ENCODE measurements at places on chromosomes 3 and 15.

DNA sequence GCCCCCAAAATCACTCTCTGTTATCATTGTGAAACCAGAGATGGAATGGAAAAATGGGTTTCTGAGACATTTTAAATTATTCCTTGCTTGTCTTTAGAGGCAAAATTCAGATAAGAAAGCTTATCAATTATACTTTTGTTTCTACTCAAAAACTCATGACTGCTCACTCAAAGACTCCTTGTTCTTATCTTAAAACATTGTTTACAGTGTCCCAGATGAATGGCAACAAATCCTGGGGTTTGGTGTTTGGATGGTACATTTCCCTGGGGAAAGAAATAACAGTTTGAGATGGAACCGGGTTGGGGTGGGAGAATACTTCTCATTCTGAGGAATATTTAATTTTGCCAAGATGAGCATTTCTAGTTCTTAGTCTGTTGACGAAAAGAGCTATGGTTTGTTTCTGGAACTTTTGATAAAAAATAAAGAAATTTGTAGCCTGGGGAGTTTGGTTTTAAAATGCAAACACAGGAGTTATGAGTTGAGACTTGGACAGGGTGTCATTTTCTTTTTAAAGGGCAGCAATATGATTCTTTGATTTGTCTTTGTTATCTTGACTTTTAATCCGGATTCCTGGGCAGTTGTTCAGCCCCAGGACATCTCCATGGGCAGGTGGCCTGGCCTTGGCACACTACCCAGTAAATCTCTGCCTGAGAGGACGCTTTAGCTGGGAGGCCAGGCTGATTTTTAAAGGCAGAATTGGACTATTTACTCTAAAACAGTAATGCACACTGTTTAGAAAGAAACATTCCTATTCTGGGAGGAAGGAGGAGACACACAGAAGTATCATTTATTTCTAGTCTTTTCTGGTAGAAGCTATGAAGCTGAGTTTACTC lies 32.4 kb downstream of the BTD start:
- DNase-seq, result no peak

GRCh38 chr3:12242772-12243171 lies 46.1 kb upstream of the PPARG start:
- no peak for DNase-seq

DNA sequence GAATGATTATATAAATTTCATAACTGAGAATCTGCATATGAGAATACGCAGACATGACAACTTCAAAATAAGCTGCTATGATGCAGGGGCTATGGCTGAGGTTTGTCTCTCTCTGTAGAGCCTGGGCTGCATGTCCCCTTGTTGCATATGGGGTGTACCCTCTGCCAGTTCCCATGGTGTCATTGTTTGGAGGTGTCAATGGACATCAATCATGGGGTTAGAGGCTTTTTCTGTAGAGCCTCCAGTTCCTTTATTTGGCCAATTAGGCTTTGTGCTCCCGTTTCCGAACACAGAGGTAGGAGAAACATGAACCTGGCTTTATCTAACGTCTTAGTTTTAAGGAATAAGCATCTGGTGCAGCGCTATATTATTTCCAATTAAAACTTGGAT lies 77.3 kb upstream of the RARB start:
- DNase-seq, result no peak

GRCh38 chr3:28667646-28668621 lies 319.3 kb upstream of the AZI2 start:
- DNase-seq, result peak; percentile 66

DNA sequence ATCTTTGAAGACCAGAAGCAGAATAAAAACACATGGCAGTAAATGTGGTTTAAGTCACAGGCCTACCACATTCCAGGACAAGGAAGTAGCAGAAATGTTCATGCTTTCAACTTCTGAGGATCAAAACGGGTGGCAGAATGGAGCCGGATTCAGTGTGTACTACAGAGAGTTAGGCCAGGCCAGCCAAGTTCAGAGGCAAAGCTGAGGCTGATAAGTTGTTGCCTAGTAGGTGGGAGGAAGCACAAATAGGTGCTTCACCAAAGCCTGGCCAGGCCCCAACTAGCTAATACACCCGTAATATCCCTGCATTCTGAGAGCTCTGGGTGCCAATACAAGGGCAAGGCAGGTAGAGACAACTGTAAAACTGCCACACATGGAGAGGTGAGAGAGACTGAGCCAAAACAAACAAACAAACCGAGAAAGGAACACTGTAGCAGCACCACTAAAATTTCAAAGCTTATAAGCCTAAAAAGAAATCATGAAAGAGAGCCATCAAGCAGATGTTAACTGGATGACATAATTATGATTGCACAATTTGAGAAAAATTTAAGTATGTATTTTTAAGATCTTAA lies 156.4 kb upstream of the CBLB start:
- no peak for DNase-seq

- DNase-seq, result no peak
Measured at GRCh38 chr3:8529181-8529637, 27.6 kb downstream of the LMCD1 start.

DNA sequence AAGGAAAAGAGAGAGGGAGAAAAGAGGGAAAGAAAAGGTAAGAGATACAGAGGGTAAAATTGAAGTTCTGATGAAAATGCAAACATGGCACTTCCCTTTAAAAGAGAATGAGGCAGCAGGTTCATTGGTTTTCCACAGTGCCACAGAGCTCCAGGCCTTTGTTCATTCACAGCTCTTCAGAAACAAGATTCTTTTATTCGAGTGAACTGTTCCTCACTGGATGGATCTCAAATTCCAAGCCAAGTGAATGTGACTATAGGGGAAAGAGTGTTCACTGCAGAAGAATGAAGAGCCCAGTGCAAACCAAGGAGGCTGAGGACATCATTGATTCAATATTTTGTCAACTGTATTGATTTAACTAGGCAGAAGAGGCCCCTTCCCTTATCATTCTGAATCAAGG lies 280.3 kb upstream of the PROK2 start:
- no peak for DNase-seq

GRCh38 chr15:61336026-61336638 lies 107.0 kb upstream of the RORA start:
- no peak for DNase-seq

DNA sequence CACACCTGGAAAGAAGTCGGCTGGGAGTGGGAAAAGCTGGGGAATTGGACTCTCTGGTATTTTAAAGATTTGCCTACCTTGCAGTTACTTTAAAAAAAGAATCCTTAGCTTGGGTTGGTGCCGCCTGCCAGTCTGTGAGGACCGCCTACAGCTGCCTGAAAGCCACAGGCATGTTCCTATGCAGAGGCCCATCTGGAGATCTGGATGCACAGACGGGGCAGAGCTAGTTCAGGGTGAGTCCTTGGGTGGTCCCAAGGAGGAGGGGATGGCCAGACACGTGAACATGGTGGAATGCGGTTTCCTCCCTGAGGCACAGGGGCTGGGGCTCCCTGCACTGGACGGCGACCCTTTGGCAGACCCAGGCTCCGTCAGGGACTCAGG lies 113.2 kb upstream of the IQSEC1 start:
- DNase-seq, result no peak

DNA sequence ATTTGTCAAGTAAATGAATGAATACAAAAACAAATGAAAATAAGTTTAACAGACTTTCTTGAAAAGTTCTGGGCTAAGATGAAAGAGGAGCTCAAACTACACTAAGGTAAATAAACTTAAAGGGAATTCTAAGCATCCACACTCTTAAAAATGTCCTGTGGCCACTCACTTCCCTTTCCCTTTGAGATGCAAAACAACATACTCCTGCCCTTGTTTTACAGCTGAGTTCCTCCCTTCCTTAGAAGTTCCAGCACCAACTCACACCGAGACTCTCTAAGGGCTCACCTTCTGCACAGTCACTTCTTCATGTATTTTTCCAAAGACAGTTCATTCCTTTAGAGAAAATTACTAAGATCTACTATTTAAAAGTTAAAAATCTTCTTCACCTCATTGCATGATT lies 123.3 kb upstream of the CMC1 start:
- no peak for DNase-seq

DNA sequence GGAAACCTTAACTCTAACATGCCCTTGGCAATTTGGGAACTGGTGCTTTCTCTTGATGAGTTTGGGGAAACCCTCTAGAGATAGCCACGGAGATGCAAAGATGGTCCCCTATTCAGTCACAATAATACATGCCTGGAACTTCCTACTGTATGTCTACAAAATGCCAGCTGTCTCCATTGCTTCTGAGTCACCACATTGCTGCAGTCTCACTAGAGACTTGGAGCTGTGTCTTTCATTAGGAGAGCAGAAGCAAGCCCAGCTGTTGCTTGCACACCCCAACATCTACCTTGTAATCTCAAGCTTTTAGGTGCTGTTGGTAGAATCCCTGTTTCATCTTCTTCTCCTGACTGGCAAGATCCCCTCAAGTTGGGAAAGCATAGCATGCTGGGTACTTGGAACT lies 261.0 kb downstream of the ADAMTSL3 start:
- DNase-seq, result no peak

- peak; percentile 27 for DNase-seq
Measured at GRCh38 chr3:170027233-170028102, 10.3 kb upstream of the GPR160 start.

DNA sequence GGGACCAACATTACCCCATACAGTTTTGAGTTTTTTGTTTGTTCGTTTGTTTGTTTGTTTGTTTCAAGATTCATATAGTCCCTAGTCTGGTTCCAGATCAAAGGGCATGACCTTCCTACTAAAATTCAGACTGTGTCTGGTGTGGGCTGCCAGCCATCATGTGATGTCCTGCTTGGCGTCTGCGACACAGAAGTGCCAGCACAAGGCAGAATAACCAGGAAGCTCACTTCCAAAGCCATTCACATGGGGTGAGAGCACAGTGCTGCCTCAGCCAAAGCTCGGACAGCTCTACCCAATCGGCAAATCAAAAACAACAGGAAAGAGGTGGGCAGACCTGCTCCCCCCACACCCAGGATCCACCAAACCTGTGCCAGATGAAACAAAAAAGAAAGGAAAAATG lies 142.6 kb upstream of the THBS1 start:
- no peak for DNase-seq

DNA sequence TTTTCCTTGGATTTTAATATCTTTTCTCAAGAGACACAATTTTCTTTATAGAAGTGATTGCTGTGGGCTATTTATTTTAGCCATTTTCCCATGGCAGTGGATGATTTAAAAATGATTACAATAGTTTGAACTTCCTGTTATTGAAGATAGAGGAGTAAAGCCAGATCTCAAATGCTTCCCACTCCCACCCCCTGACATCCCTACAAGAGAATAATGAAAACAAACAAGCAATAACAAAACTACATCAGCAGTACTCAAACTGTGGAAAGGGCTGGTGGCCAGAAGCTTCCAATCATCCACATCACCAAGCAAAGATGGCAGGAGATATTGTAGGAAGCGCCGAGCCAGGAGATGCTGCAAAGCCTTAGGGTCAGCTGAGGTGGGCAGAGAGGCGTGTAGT lies 831.1 kb upstream of the NR2F2 start:
- no peak for DNase-seq

DNA sequence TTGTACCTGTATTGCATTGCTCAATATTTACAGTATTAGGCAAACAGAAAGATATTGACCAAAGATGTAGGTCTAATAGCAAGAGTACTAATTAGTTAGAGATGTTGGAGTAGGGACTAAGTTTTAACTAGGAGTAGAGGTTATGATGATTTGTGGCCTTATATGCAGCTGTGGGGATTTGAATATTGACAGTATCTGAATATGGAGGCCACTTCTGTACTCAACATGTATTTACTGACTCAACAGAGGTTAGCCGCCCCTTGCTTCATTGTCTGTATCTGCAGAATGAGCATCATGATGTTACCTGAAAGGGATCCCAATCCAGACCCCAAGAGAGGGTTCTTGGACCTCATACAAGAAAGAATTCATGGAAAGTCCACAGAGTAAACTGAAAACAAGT lies 49.6 kb upstream of the LRTM1 start:
- DNase-seq, result no peak

GRCh38 chr3:184491011-184491576 lies 70.5 kb upstream of the EPHB3 start:
- no peak for DNase-seq

GRCh38 chr3:79896086-79896485 lies 128.3 kb upstream of the ROBO1 start:
- no peak for DNase-seq

DNA sequence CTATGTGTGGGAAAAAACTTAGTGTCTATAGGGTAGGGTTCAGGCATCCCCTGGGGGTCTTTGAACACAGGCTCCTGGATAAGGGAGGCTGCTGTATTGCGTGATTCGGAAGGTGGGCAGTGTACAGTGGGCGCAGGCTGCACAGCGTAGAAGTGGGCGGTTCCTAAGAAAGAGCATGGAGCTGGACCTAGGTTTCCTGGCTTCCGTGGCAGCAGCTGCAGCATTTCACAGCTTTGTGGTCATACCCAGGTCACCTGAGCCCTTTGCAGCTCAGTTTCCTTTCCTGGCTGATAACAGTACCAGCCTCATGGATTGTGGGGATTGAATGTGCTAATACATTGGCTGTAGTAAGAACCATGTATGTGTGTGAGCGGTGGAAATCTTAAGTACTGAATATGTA lies 22.2 kb downstream of the CFAP100 start:
- no peak for DNase-seq

GRCh38 chr3:134607054-134608022 lies 43.5 kb downstream of the KY start:
- DNase-seq, result no peak

GRCh38 chr3:58191361-58191991 lies 19.3 kb downstream of the DNASE1L3 start:
- no peak for DNase-seq

DNA sequence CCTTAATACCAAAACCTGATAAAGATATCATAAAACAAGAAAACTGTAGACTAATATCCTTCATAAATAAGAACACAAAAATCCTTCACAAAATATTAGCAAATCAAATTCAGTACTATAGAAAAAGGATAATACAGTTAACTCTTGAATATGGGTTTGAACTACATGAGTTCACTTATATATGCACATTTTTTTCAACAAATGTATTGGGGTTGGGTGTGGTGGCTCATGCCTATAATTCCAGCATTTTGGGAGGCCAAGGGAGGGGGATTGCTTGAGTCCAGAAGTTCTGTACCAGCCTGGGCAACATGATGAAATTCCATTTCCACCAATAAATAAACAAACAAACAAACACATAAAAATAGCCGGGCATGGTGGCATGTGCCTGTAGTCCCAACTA lies 39.2 kb downstream of the GOLGB1 start:
- DNase-seq, result no peak

GRCh38 chr15:63765338-63765737 lies 68.4 kb downstream of the HERC1 start:
- DNase-seq, result no peak

GRCh38 chr15:58425185-58425584 lies 6.6 kb upstream of the LIPC start:
- no peak for DNase-seq

DNA sequence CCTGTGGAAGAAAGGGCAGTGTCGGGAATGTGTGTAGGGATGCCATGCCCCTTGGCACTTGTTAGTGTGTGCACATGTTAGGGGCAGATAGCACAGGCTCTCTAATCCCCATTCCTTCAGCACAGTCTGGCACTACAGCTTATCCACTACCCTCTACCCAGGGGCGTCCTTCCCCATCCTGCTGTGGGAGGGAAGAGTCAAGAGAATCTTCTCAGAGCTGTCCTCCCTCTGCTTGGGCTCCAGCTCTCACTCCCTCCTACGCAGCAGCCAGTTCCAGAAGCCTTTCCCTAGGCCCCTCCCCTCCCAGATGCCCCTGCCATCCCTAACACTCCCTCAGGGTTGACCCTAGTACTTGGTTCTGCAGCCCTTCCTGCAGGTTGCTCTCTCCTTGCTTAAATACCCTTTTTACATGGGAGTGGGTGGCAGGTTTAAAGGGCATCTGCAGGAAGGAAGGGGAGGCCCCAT lies 815 bp upstream of the GRM2 start:
- no peak for DNase-seq

Measured in DND-41 (cell line).